Motor neuron (in vitro differentiated cells): ENCODE measurements at places on chromosomes 4 and X. TPM values are rescaled to one million over a fixed set of nuclear protein-coding genes. Genes with fewer than 3 reads are reported as not detected.

KLHL13 gene
- 36.3 and 37.0 TPM in 2 replicates for total RNA-seq

FGFR3 gene
- 0.92 and 1.2 TPM in 2 replicates for total RNA-seq

ERCC6L gene
- total RNA-seq, result 7.5 and 8.3 TPM in 2 replicates

ARSD gene
- 2.5 TPM in 2 replicates for total RNA-seq

SPP1 gene
- 34.2 and 44.2 TPM in 2 replicates for total RNA-seq

DMD gene
- 3.6 and 3.9 TPM in 2 replicates for total RNA-seq

PABPC5 gene
- 0.36 and 0.38 TPM in 2 replicates for total RNA-seq

CFAP97 gene
- total RNA-seq, result 32.9 and 39.3 TPM in 2 replicates

NSUN7 gene
- 3.2 TPM in 2 replicates for total RNA-seq

HPGDS gene
- 0.15 TPM in 1 of 2 replicates, not detected in the other for total RNA-seq

GAGE12F gene
- not detected in 2 replicates for total RNA-seq

GAGE1 gene
- total RNA-seq, result 0.24 TPM in 1 of 2 replicates, not detected in the other

SYNPO2 gene
- 0.85 and 0.87 TPM in 2 replicates for total RNA-seq

CT45A3 gene
- total RNA-seq, result not detected in 2 replicates

SGMS2 gene
- 34.1 and 37.9 TPM in 2 replicates for total RNA-seq

IL2 gene
- total RNA-seq, result not detected in 2 replicates

MORC4 gene
- total RNA-seq, result 5.3 and 5.6 TPM in 2 replicates

HPGD gene
- total RNA-seq, result 1.3 and 3.4 TPM in 2 replicates

CSN1S1 gene
- not detected in 2 replicates for total RNA-seq

USP51 gene
- 6.8 and 7.2 TPM in 2 replicates for total RNA-seq

FAM47E gene
- 2.2 and 2.9 TPM in 2 replicates for total RNA-seq

LINC00632 gene
- 1.6 and 7.4 TPM in 2 replicates for total RNA-seq

FUNDC1 gene
- 11.2 and 12.7 TPM in 2 replicates for total RNA-seq

RHOXF1 gene
- 0.16 and 0.44 TPM in 2 replicates for total RNA-seq

SH3RF1 gene
- total RNA-seq, result 12.5 and 13.2 TPM in 2 replicates

ZCCHC12 gene
- 26.5 and 36.1 TPM in 2 replicates for total RNA-seq

GLRA2 gene
- total RNA-seq, result 68.5 and 68.8 TPM in 2 replicates

FRAS1 gene
- total RNA-seq, result 5.8 and 7.8 TPM in 2 replicates

DCLK2 gene
- 37.8 and 41.2 TPM in 2 replicates for total RNA-seq

STATH gene
- total RNA-seq, result not detected in 2 replicates

H2BW2 gene
- 0.54 TPM in 1 of 2 replicates, not detected in the other for total RNA-seq

CWH43 gene
- total RNA-seq, result not detected in 2 replicates

TMEM31 gene
- 0.33 and 0.38 TPM in 2 replicates for total RNA-seq

IL9R gene
- total RNA-seq, result 0.45 TPM in 1 of 2 replicates, not detected in the other

MAOB gene
- total RNA-seq, result 0.62 and 0.83 TPM in 2 replicates

BCOR gene
- 69.3 and 70.5 TPM in 2 replicates for total RNA-seq

PDE5A gene
- total RNA-seq, result 3.2 and 4.0 TPM in 2 replicates

GRID2 gene
- total RNA-seq, result 5.4 and 6.4 TPM in 2 replicates

RAB9B gene
- 9.1 TPM in 2 replicates for total RNA-seq

ARFIP1 gene
- total RNA-seq, result 36.1 and 37.4 TPM in 2 replicates

SSX1 gene
- total RNA-seq, result not detected in 2 replicates

HMGN5 gene
- 1.6 and 2.3 TPM in 2 replicates for total RNA-seq

BEX1 gene
- total RNA-seq, result 291 and 327 TPM in 2 replicates

ING2 gene
- 12.8 and 13.0 TPM in 2 replicates for total RNA-seq

OTC gene
- not detected in 2 replicates for total RNA-seq

BTC gene
- total RNA-seq, result 0.09 and 0.13 TPM in 2 replicates

VCX gene
- not detected in 2 replicates for total RNA-seq

GPR50 gene
- total RNA-seq, result 17.9 and 19.0 TPM in 2 replicates

LNX1 gene
- 11.9 and 12.9 TPM in 2 replicates for total RNA-seq

CLDN34 gene
- total RNA-seq, result 0.90 and 0.92 TPM in 2 replicates
